ENCODE measurements at places on chromosomes 11 and 22. TPM values are rescaled to one million over a fixed set of nuclear protein-coding genes. Genes with fewer than 3 reads are reported as not detected.

Gene GLB1L2
- 9.1 TPM for total RNA-seq

Gene SLC22A12
- not detected for total RNA-seq

Gene MS4A1
- total RNA-seq: 7.3 TPM

Gene OR8G1
- total RNA-seq: not detected

Gene TANGO2
- 16.5 TPM for total RNA-seq

Gene TBX10
- total RNA-seq: not detected

Gene FOLR2
- total RNA-seq: not detected

Gene SYT13
- total RNA-seq: not detected

Gene ALDH3B1
- not detected for total RNA-seq

Gene THRSP
- total RNA-seq: not detected

Gene ANO1
- total RNA-seq: not detected

GRCh38 chr11:110438017-110438416 is 8.3 kb downstream of the FDX1 start:
- H3K4me3 ChIP-seq: no peak overlapping the region
- H3K36me3 ChIP-seq: peaks cover 56% of the 10 kb centered on the region
- peaks cover 53% of the 10 kb centered on the region for H3K4me1 ChIP-seq

- no peaks in the 10 kb centered on the region for H3K27me3 ChIP-seq
- no peaks in the 10 kb centered on the region for H3K36me3 ChIP-seq
- no peak for DNase-seq
- H3K4me3 ChIP-seq: no peak overlapping the region
- no peak overlapping the region for H3K27ac ChIP-seq
- H3K4me1 ChIP-seq: peaks cover 16% of the 10 kb centered on the region
These were observed 39.4 kb downstream of the ZBTB16 start for GRCh38 chr11:114098927-114099326.

DNA sequence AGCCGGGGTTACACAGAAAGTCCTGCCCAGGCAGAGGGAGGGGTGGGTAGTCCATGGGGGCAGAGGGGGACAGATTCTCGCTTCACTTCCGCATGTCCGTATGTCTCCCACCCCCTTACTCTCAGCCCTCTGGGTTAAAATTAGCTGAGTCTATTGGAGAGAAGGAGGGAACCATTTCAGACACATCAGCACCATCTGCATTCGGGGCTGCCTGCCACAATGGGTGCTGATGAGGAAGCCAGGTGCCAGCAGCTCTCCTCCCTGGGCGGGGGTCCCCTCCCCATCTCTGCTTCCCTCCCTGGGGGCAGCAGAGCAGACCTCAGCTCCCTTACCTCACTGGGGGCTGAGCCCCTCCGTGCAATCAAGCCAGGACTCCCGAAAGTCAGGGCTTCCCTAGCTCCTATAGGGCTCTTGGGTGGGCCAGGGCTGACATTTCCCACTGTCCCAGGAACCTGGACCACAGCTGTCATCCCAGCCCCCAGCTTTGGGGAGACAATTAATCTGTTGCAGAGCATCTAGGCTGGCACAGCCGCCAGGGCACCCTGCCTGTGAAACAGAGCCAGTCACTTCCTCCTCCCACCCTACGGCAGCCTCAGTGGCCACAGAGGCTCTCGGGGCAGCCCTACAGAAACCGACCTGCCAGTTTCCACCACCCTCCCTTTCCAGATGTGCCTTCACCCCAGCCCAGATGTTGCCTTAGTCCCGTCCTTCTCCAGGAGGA is 67.3 kb downstream of the PDE2A start:
- no peaks in the 10 kb centered on the region for H3K36me3 ChIP-seq
- DNase-seq: no peak
- peaks cover 2% of the 10 kb centered on the region for H3K4me1 ChIP-seq

GRCh38 chr11:71286701-71287643 is 34.6 kb upstream of the SHANK2 start:
- H3K36me3 ChIP-seq: no peaks in the 10 kb centered on the region
- peaks cover 10% of the 10 kb centered on the region for H3K27me3 ChIP-seq
- H3K4me3 ChIP-seq: no peak overlapping the region
- H3K27ac ChIP-seq: no peak overlapping the region
- no peak for DNase-seq

DNA sequence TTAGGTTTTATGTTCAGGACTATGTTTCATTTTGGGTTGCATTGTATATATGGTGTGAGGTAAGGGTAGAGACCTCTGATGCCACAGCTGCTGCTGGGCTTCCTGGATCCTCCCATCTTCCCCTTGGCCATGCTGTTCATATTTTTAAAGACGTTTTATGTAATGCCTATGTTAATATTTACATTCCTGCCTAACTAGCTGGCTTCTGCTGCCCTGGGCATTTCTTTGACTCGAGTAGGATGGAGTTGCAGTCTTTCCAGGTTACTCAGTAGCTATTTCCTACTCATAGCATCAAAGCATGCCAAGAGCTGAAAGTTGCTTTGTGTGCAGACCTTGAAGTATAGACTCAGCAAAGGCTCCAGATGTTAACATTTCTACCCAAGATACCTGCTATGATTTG is 220.5 kb upstream of the CADM1 start:
- H3K27me3 ChIP-seq: no peaks in the 10 kb centered on the region
- no peak overlapping the region for H3K4me3 ChIP-seq
- H3K4me1 ChIP-seq: no peaks in the 10 kb centered on the region
- H3K36me3 ChIP-seq: no peaks in the 10 kb centered on the region
- H3K27ac ChIP-seq: no peak overlapping the region

GRCh38 chr11:115458877-115459276 is 45.3 kb downstream of the CADM1 start:
- H3K27me3 ChIP-seq: peaks cover 7% of the 10 kb centered on the region
- no peak overlapping the region for H3K4me3 ChIP-seq
- DNase-seq: no peak

DNA sequence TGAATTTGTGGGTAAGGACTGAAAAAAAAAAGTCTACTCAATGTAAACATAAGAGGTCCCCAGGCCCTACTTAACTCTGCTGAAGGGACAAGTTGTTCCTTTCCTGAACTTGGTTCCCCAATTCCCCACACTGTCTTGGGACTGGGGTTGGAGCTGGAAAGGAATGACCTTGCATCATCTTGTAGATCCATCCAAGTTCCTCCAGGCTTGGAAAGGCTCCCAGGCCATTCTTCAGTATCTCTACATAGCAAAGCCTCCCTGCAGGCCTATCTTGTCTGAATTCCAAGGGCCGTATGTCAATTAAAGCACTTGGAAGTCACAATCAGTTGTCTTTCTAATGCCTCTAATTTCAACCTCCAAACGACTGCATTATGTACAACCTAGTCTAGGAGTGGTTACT is 361.2 kb downstream of the TMEM135 start:
- no peak for DNase-seq
- H3K27me3 ChIP-seq: peaks cover 13% of the 10 kb centered on the region
- no peaks in the 10 kb centered on the region for H3K4me1 ChIP-seq

DNA sequence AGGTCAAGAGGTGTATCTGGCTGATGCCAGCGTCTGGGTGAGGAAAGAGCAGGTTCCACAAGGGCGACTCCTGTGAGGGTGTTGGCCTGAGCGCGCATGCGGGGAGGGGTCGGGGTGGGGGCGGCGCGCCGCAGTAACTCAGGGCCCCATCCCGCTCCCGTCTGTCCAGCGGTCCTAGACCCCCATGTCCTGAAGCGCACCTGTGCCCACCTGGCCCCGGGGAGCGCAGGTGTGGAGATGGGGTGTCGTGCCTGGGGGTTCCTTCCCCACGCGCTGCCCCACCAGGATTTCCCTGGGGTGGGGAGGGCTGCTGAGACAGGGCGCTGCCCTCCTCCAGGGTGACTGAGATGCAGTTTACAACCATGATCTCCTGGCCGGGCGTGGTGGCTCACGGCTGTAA is 20.9 kb downstream of the RNH1 start:
- no peak overlapping the region for H3K4me3 ChIP-seq
- no peak overlapping the region for H3K27ac ChIP-seq
- no peak for DNase-seq
- no peaks in the 10 kb centered on the region for H3K27me3 ChIP-seq
- H3K4me1 ChIP-seq: no peaks in the 10 kb centered on the region
- H3K36me3 ChIP-seq: no peaks in the 10 kb centered on the region

DNA sequence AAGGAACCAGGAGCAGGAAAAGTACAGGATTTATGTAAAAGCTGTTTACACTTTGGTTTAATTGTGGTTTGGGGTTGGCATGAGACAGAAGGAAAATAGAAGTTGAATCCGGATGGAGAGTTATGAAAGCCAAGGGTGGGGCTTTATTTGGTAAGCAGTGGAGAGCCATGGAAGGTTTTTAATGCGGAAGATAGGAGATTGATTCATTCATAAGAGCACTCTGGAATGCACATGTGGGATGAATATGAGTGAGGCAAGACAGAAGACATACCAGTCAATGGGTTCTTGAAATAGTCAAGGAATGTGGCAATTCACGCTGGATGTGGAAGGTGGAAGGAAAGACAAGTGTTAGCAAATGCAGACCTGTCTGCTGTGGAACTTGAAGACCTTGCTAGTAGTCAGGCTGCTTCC is 9.3 kb upstream of the GLB1L3 start:
- DNase-seq: no peak
- H3K27me3 ChIP-seq: no peaks in the 10 kb centered on the region
- H3K36me3 ChIP-seq: no peaks in the 10 kb centered on the region

DNA sequence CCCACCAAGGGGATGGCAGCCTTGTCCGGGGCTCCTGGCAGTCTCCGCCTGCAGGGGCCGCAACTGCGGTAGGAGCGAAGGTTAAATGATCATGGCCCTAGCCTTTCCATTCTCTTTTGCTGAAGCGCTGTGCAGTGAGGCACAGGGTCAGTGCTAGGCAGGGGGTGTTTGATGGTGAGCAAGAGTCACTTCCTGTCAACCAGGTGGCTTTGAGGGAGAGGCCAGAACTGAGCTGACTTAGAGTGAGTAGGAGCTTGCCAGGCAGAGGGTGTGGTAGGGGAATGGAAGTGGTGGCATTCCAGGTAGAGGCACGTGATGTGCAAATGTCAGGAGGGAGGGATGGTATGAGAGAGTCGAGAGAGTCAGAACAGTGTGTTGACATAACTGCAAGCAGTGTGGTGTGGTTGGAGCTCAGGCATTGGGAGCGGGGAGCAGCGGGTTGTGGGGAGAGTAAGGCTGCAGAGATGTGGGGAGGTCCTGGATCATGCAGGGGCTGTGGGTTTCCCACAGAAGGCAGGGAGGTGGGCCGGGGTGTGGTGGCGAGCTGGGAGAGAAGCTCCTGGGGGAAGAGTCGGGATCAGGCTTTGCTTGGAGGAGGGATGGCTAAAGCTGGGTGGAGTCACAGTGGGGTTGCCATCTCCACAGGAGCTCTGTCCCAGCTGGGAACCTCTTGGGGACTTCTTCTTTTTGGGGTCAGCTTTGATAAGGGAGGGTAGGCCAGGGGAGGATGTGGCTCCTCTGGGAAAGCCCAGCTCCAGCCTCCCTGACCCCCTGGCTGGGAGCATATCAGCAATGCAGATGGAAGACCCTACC is 33.3 kb downstream of the AMPD3 start:
- H3K4me1 ChIP-seq: peaks cover 20% of the 10 kb centered on the region
- peak overlapping the region; percentile 65 for H3K27ac ChIP-seq

GRCh38 chr22:45120440-45120839 is 43.3 kb upstream of the NUP50 start:
- no peaks in the 10 kb centered on the region for H3K27me3 ChIP-seq
- DNase-seq: no peak
- H3K4me3 ChIP-seq: no peak overlapping the region
- no peaks in the 10 kb centered on the region for H3K36me3 ChIP-seq
- H3K27ac ChIP-seq: no peak overlapping the region
- H3K4me1 ChIP-seq: no peaks in the 10 kb centered on the region

DNA sequence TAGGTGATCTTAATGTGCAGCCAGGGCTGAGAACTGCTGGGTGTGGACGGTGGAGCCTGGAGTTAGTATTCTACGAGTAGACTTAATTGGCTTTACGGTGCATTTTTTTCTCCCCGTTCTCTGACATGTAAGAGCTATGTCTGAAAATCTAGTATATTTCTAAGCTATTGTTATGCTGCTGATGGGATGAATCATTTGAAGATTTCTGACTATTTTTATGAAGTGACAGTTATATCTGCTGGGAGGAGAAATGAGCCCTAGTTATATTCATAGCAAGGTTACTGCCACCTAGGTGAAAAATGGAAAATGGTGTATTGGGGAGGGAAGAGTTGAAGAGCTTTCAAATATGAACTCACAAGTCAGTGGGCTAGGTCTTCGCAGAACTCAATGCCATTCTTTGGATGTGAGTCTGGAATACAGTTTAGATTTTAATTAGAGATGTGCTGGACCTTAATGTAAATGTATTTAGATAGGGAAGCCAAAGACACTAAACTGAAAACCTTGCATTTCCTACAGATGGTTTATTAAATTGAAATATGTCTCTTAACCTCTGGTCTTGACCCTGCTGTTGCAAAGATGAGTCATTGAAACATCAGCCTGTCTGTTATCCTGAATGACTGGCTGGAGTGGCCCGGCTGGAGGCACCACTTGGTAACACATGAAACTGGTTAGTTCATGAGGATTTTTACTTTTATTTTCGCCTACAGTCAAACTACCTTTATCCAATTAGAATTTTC is 293.7 kb downstream of the DDX10 start:
- no peak overlapping the region for H3K27ac ChIP-seq
- peaks cover 4% of the 10 kb centered on the region for H3K36me3 ChIP-seq
- H3K27me3 ChIP-seq: peaks cover 3% of the 10 kb centered on the region
- no peak for DNase-seq
- H3K4me3 ChIP-seq: no peak overlapping the region

DNA sequence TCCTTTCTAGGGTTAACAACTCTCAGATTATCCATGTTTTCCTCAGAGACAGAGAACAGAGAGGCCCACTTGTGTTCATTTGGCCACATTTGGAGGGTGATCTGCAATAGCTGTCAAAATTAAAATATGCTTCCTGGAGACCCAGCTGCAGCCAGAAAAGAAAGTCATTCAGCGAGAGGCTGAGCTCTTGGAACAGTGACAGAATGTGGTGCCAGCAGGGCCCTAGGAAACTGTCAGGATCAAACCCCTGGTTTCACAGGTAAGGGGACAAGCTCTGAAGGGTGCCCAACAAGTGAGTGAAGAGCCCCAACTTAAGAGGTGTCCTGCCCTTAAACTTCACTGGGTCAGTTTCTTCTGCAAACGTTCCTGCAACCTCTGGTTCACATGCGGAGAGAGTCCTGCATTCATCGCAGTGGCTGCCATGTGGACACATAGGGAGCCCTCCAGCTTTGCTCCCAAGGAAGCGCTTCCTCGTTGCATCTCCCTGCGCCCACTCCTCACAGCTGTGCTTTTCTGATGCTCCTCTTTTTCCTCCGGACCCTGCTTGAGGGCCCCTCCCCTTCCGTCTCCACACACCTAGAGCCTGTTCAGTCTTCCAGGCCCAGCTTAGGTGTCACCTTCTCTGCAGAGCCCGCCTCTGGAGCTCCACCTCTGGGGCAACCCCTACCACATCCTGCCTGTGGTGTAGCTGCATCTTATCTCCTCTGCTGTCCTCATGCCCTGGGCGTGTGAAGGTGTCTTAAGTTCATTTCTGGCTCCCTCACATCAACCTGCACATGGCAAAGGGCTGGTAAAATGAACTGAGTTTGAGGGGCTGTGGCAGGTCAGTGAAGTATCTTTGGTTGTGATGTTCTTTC is 3.9 kb downstream of the UCP3 start:
- peak overlapping the region; percentile 94 for H3K27ac ChIP-seq
- H3K27me3 ChIP-seq: no peaks in the 10 kb centered on the region
- peaks cover 22% of the 10 kb centered on the region for H3K36me3 ChIP-seq
- peak; percentile 81 for DNase-seq
- peaks cover 60% of the 10 kb centered on the region for H3K4me1 ChIP-seq

- H3K36me3 ChIP-seq: peaks cover 60% of the 10 kb centered on the region
- peak overlapping the region; percentile 72 for H3K4me3 ChIP-seq
- peak overlapping the region; percentile 98 for H3K27ac ChIP-seq
- peak; percentile 81 for DNase-seq
These were observed 6.6 kb upstream of the SSTR3 start for GRCh38 chr22:37218771-37219411.
